Esophagus squamous epithelium (tissue), 5 donors: ENCODE measurements at places on chromosomes 6 and 20.

DNA sequence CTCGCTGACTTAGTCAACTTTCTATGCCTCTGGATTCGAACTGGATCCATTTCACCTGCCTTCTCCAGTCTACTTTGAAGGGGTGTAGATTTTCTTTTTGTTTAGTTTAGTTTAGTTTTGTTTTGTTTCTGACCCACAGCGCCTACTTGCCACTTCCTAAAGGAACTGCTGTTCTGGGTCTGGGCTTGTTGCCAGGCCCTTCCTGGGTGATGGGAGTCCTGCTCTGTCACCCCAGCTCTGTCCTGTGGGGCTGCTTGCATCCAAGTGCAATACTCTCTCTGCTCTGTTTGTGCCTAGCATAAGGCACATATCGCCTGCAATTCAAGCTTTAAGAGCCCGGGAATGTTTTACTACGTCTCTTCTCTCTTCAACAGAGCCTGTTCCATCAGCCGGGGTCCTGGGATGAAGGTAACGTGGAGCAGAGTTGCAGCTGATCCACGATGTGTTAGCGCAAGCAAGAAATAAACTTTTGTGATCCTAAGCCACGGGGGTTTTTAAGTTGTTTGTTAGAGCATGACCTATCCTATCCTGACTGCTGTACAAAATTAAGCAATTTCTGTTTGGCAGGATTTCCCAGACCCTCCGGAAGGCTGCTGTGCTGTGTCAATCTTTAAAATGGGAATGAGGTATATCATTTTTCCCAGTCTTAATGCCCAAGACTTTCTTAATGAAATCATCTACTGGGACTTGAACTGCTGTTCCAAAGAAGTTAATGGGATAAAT is 30.9 kb upstream of the TAGAP start:
- DNase-seq: no peak

DNA sequence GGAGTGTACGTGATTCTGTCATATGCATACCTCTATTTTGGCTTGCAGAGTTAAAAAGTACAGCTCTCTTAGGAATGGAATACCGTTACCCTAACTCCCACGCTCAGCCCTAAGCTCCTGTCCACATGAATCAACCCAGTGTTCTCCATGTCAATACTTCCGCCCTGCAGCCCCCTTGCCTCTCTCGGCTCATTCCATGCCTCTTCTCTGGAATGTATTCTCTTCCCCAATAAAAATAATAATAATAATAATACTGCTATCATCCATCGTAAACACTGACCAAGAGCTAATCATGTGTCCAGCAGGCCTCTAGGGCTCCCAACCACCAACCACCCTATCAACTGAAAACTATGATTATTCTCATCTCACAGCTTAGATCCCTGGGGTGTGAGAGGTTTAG is 100.6 kb downstream of the PREX1 start:
- DNase-seq: no peak

DNA sequence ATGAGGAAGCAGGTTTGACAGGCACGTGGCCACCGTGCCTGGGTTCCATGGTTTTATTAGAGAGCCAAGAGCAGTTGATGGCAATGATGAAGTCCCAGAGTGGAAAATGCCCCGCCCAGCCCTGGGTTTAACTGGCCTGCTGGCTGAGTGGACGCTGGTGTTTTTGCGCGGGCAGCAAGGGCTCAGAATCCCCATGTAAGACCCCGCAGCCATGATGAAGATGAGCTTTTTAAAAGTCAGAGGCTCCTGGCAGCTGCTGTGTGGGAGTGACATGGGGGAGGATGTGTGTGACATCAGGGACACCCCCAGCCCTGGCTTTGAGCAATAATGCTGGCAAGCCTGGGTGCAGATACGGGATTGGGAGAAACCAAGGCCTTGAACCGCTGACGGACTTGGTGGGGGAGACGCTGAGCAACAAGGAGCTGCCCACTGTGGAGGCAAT is 33.0 kb upstream of the SLCO4A1 start:
- no peak for DNase-seq

DNA sequence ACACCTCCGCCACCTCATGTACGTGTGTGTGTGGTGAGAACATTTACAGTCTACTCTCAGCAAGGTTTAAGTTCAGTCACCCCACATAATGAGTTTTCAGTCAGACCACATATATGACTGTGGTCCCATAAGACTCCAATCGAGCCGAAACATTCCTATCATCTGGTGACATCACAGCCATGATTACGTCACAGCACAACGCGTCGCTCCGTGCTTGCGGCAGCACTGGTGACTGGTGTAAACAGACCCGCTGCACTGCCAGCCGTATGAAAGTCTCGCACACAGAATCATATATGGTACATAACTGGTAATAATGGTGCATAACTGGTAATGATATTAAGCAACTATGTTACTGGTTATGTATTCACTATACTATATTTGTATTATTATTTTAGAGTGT is 150.7 kb downstream of the DLL1 start:
- DNase-seq: no peak

DNA sequence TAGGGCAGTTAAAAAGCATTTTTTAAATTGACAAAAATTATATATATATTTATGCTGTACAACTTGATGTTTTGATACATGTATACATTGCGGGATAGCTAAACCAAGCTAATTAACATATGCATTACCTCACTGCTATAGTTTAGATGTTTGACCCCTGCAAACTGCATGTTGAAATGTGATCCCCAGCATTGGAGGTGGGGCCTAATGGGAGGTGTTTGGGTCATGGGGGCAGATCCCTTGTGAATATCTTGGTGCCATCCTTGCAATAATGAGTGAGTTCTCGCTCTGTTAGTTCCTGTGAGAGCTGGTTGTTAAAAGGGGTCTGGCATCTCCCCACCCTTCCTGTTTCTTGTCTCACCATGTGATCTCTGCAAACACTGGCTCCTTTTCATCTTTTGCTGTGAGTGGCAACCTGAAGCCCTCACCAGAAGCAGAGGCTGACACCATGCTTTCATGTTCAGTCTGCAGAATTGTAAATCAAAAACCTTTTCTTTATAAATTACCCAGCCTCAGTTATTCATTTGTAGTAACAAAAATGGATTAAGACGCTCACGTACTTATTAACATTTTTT is 111.8 kb downstream of the MCHR2 start:
- DNase-seq: no peak

DNA sequence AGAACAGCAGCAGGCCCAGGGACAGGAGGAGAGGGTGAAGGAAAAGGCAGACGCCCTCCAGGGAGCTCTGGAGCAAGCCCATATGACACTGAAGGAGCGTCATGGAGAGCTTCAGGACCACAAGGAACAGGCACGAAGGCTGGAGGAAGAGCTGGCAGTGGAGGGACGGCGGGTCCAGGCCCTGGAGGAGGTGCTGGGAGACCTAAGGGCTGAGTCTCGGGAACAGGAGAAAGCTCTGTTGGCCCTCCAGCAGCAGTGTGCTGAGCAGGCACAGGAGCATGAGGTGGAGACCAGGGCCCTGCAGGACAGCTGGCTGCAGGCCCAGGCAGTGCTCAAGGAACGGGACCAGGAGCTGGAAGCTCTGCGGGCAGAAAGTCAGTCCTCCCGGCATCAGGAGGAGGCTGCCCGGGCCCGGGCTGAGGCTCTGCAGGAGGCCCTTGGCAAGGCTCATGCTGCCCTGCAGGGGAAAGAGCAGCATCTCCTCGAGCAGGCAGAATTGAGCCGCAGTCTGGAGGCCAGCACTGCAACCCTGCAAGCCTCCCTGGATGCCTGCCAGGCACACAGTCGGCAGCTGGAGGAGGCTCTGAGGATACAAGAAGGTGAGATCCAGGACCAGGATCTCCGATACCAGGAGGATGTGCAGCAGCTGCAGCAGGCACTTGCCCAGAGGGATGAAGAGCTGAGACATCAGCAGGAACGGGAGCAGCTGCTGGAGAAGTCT is 25.5 kb downstream of the C20orf173 start:
- DNase-seq: no peak

GRCh38 chr20:35263532-35264341 is 14.2 kb downstream of the MMP24OS start:
- no peak for DNase-seq

DNA sequence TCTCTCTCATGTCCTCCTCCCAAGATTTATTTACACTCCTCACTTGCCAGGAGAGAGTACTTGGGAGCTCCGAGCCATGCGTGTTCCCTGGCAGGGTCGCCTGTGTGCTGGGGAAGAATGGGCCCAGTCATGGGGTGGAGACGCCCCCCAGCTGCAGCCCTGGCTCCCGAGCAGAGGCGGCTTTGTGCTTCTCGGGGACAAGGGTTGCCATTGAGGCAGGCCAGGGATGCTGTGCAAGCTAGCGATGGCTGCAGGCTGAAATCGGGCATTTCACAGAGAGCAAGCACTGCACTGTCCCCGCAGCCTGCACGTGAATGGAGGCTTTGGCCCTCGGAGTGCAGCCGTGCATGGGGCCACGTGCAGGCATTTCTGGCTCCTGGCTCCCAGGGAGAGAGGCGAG is 23.8 kb downstream of the PHACTR3 start:
- DNase-seq: no peak

DNA sequence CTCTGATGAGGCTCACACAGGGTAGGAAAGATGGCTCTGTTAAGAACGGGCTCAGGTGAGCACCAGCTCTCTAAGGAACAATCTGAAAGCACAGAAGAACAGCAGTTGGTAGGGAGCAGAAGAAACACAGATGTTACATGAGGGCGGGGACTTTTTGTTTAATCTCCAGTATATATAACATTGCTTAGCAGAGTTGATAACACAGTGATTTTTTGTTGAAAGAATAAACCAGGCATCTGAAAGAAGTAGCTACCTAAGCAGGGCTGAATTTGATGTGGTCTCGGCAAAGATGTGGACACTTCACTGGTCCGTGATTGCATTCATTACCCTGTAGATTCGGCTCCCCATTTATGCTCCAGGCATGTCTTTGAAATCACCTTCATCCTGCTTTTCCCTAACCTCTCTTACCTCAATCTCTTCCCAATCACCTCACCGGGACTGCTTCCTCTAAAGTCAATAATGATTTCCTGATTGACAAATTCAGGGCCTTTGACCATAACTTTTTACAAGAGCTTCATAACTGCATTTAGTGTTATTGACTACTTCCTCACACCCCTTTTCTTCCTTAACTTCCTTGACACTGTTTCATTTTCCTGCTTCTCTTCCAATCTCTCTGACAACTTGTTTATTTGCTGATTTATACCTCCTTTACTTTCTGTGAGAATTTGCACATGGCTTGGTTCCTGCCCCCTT is 34.4 kb downstream of the SAMD3 start:
- DNase-seq: no peak

DNA sequence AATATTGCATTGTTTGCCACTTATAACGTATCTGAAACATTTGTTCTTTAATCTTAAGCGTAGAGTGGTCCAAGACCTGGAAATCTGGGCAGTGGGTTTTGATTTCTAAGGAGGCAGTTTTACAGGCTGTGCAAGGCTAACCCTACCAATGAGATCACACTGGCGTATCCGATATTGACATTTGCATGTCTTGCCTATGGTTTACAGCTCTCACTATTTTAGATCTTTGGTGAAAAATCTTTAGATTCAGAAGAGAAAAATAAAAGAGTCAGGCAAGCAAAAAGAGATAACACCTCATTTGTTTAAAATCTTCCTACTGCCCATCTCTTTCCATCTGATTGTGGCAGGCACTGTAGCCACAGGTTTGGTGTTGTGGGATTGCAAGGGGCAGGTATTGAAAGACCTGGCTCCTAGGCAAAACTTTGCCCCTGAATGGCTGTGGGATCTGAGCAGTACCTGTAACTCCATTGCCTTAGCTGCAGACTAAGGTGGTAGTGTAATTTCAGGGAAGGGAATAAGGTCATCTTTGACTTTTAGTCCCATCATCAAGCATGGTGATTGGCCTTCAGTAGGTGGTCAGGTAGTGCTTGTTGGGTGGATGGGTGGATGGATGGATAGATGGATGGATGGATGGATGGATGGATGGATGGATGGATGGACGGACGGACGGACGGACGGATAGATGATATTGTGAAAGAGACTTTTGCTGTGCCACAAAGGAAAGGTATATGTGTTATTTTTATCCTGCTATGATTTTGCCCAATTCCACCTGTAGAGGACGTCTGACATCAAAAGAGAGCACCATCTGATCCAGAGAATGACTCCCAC is 1.9 kb downstream of the TNFAIP3 start:
- DNase-seq: no peak

- DNase-seq: no peak
Observed at GRCh38 chr6:3361312-3362037, 95.4 kb downstream of the SLC22A23 start.

- no peak for DNase-seq
Observed at GRCh38 chr20:63232235-63233060, 3.3 kb upstream of the BIRC7 start.

DNA sequence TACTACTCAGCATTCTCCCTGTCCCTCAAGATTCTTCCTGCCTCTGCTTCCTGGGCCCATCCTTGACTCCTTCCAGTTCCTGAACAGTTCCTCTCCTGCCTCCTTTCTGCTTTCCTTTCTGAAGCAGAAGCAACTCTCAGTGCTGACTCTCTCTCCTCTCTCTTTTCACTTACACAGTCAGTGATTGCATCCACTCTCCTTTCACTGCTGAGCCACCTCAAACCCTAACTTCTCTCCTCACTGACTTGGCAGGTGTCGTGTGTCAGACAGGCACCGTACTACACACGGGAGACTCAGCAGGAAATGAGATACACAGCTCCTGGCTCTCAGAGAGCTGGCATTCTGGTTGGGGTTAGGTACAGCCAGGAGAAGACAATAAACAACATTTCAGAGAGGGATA is 5.6 kb downstream of the ABHD16A start:
- no peak for DNase-seq

GRCh38 chr6:47502920-47503319 is 25.3 kb downstream of the CD2AP start:
- DNase-seq: no peak

DNA sequence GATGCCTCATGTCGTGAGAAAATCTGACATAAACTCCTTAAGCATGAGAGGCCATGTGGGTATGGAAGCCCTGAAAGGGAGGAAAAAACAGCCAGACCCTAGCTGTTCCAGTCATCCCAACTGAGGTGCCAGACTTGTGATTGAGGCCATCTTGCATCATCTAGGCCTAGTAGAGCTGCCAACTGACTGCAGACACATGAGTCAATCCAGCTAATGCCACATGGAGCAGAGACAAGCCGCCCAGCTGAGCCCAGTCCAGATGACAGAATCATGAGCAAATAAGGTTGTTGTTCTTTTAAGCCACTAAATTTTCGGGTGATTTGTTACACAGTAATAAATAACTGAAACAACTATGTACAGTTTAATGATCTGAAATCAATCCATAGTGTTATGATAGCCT is 680.9 kb downstream of the MAFB start:
- DNase-seq: no peak

DNA sequence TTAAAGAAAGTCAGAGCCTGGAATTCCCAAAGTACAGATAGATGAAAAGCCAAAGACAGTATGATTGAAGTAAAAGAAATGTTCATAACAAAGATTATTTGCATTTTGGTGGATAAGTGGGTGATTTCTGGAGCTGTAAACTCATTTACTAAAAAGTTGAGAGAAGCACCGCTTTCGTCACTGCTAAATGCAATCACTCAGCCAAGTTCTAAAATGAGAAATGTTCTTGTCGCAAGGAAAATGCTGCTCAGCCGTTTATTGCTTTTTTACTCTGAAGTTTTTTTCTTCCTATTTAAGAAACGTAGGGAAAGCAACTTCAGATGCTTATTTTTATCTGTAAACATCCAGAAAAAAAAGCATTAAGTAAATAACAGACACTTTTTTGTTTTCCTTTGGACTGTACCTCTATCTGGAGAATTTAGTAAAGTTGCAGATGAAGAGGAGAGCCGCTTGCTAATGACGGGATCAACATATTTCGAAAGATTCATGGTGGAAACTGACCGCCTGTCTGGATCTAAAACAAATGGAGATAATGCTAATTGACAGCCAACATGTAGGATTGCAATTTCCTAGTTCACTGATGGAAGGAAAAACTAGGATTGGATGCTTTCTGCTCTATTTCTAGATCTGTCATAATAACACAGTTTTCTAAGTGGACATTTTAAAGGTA is 93.8 kb upstream of the BCLAF1 start:
- DNase-seq: no peak

- no peak for DNase-seq
Observed at GRCh38 chr6:5471637-5472398, 210.5 kb downstream of the FARS2 start.
